ENCODE measurements at places on chromosomes 2 and 18. TPM values are rescaled to one million over a fixed set of nuclear protein-coding genes. Genes with fewer than 3 reads are reported as not detected.

The TLX2 gene
- polyA plus RNA-seq, result not detected

The COLEC11 gene
- polyA plus RNA-seq, result 4.2 TPM

The SLC19A3 gene
- polyA plus RNA-seq, result 7.6 TPM

The LGALSL gene
- 44.9 TPM for polyA plus RNA-seq

The ALKAL2 gene
- polyA plus RNA-seq, result 6.7 TPM

The UGT1A10 gene
- not detected for polyA plus RNA-seq

The HSBP1L1 gene
- 19.7 TPM for polyA plus RNA-seq

GRCh38 chr2:56590611-56591010 lies 406.8 kb downstream of the CCDC85A start:
- no peak for DNase-seq

DNA sequence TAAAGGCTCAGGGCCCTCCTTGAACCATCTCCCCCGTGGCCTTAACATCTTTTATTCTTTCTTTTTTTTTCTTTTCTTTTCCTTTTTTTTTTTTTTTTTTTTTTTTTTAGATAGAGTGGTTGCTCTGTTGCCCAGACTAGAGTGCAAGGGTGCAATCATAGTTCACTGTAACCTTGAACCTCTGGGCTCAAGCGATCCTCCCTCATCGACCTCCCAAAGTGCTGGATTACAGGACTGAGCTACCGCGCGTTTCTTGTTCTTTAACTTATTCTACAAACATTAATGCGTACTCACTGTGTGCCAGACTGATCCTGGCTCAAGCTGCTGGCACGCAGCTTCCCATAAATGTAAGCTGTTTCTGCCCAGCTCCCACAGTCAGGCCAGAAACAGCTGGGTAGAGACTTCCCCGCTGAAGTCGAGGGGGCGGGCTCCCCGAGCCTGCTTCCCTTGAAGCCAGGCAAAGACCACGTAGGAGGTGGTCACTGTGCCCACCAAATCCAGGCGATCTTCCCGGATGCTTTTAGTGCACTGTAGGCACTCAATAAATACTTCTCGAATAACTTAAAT lies 29.2 kb upstream of the ATP6V1B1 start:
- DNase-seq, result no peak

DNA sequence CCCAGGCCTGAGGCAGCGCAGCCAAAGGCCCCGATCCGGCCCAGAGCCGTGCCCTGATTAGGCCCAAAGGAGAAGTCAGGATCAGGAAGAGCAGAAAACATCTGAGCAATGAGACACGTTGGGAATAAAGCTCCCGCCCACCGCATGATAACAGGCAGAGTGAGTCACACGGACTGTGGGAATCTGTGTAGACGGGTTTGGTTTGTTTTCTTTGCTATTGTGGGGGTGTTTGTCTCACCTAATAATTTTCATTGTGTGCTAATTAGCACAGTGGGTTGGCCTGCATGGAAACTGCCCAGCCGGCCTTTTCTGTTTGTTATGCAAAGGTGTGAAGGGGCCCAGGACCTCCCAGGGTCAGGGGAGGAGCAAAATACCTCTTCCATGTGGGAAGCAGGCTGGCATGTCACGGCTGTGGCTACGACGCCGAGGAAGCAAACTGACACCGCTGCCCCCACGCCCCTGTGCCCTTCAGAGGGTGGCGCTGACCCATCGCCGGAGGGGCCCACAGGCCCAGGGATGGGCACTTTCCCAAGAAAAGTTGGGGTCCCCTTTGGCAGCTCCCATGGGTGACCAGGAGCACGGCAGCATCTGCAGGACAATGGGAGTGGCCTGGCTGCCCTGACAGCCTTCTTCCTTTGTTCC lies 68.4 kb upstream of the CTDP1 start:
- DNase-seq, result no peak

- DNase-seq, result no peak
Observed at GRCh38 chr2:124035001-124035400, 9.9 kb downstream of the CNTNAP5 start.

GRCh38 chr2:18408638-18409037 lies 151.8 kb downstream of the RDH14 start:
- DNase-seq, result no peak

DNA sequence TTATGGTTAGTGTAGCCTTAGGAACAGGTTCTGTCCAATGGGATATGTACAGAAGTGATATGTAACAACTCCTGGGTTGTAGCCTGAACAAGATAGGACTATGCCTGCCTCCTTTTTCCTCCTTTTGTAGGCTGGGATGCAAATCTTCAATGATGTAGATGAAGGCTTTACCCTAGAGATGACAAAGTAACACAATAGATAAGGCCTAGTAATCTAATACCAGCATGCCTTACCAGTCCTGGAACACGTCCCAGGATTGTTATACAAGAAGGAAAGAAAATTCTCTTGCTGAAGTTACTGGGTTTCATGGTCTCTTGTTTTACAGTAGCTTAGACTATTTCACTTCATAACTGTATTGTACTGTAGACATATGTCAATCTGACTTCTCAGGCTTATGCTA lies 192.1 kb downstream of the OTX1 start:
- no peak for DNase-seq

DNA sequence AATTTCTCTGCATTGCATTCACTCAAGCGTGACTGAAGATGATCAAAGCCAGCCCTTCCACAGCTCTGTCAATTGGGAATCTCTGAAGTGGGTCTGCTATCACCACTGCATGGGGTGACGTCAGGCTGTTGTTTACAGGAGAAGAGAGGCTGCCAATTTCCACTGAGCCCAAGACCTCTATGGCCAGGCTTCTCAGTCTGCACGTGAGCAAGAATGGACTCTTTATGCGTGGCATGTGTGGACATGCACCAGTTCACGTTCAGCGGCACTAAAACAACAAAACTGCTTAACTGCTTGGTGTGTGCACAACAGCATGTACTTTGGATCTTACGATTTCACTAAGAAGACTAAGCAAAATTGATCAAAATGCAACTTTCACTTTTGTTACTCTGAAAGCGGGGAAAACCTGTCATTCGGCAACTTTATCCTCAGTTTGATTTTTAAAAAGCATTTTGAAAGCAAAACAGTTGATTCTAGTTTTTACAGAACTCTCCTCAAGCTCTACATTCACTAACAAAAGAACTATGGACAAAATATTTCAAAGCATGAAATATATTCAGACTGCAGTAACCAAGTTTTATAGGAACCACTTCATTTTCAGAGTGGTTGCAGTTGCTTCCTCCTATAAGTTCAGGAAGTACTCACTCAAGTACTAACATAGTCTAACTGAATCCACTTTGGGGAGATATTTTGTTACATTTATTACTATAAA lies 77.0 kb upstream of the SERTAD2 start:
- no peak for DNase-seq

- DNase-seq, result no peak
Observed at GRCh38 chr2:6887751-6888192, 10.2 kb downstream of the RSAD2 start.

GRCh38 chr2:86336675-86337243 lies 667 bp downstream of the REEP1 start:
- no peak for DNase-seq

- no peak for DNase-seq
Observed at GRCh38 chr18:46445522-46446313, 211.3 kb downstream of the LOXHD1 start.

GRCh38 chr2:144935736-144936135 lies 415.8 kb upstream of the ZEB2 start:
- DNase-seq, result no peak

GRCh38 chr2:599601-600000 lies 77.6 kb downstream of the TMEM18 start:
- DNase-seq, result no peak

DNA sequence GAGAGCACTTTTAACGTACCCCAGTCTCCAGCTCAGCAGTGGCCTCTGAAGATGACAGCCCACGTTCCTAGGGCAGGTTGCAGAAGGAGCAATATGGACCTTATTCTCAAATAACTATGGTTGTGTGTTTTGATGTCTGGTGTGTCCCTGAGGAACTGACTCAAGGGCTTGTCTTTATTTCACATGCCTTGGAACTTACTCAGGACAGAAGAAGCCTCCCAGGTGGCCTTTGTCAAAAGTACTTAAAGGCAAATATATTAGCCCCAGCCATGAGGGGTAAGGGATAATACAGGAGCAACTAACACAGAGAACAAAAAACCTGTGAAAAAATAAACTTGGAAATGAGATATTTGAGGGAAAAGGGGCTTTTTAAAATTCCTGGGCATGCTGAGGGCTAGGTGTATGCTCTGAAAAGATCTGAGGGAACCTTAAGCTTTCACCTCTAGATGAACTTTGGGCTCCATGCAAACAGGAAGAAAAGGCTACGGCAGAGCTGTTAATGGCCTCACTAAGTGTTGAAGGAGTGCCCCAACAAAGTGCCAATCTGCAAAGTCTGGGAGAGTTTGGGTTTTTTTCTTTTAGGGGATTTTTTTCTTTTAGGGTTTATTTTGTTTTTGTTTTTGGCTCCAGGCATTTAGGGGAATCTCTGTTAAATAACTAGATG lies 40.3 kb downstream of the SRBD1 start:
- no peak for DNase-seq

- DNase-seq, result no peak
Observed at GRCh38 chr2:168660870-168661862, 141.3 kb upstream of the NOSTRIN start.

- DNase-seq, result no peak
Observed at GRCh38 chr18:23115683-23116096, 19.6 kb upstream of the CABLES1 start.

DNA sequence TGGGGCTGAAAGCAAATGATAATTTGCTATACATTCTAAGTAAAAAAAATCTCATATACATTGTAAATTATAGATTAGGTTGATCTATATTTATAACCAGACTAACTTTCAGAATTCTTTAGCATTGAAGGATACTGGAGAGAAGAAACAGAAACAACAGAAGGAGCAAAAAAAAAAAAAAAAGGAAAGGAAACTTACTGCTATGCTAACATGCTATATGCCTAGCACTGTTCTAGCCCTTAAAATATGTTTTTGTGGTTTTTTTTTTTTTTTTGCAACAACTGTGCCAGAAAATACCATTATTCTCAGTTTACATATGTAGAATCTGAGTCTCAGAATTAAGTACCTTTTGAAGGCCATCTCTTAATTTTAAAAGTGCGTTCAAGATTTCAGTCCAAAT lies 204.9 kb upstream of the MC4R start:
- no peak for DNase-seq

- no peak for DNase-seq
Observed at GRCh38 chr2:156341452-156342253, 9.1 kb upstream of the NR4A2 start.

GRCh38 chr2:48268671-48269070 lies 261.3 kb upstream of the STON1 start:
- no peak for DNase-seq

DNA sequence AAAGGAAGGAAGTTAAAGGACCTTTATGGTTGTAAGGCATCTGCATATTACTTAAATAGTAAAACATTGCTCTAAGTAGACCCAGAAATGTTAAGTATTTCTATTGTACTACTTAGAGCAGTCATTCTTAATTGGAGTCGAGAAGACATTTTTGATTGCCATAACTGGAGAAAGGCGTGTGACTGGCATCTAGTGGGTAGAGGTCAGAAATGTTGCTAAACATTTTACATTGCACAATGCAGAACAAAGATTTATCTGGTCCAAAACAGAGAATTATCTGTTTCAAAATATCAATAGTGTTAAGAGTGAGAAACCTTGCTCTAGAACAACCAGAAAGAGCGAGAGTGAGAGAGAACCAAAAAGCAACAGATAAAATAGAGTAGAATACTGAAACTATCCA lies 23.3 kb upstream of the ROCK1 start:
- DNase-seq, result no peak

DNA sequence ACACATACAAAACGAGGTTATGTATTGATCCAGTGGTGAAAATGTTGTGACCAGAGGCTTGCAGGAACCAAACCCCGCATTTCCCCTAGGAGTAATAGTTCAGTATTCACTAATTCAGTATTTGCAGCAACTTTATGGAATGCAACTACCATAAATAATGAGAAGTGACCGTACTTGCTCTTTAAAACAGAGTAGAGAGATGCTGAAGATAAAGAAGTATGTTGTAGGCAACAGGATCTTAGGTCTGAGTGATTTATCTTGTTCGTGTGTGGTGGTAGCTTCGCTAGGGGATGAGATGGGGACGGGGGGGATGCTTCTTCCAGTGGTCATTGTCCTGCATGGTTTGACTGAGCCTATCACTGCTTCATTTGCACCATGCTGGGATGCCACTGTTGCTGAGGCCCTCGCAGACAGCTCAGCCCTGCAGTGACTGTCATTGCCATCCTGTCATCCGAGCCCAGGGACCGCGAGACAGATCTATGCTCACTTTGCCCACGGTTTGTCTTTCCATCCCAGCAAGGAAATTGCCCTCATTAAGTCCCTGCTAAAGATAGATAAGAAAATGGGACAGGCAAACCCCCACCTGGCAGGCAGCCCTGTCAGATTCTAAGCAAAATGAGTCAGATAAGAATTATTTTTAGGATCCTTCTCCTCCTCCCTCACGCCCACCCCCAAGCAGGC lies 181.3 kb downstream of the CTIF start:
- no peak for DNase-seq

GRCh38 chr18:13540477-13541182 lies 185.7 kb downstream of the FAM210A start:
- DNase-seq, result no peak

DNA sequence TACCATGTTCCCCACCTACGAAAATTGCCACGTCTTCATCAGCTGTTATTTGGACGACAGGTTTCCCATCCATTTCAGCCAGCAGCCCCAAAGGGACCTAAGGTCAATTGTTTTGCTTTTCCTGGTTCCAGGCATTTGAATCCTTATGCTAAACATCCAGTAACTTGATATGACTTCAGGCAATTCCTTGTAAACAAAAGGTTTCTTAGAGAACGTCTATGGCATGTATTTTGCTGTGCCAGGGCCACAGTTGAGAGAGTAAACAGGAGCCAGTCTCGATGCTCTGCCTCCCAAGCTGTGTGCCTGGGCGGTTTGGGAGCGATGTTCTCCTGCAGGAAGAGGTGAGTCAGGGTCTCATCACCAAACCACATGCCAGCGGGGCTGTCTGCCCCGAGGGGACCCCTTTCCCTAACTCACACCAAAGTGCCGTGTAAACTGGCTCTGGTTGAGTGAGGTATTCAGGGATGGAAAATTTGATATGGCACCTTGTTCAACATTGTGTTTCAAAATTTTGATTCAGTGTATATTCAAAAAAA lies 12.9 kb upstream of the MC5R start:
- DNase-seq, result no peak

DNA sequence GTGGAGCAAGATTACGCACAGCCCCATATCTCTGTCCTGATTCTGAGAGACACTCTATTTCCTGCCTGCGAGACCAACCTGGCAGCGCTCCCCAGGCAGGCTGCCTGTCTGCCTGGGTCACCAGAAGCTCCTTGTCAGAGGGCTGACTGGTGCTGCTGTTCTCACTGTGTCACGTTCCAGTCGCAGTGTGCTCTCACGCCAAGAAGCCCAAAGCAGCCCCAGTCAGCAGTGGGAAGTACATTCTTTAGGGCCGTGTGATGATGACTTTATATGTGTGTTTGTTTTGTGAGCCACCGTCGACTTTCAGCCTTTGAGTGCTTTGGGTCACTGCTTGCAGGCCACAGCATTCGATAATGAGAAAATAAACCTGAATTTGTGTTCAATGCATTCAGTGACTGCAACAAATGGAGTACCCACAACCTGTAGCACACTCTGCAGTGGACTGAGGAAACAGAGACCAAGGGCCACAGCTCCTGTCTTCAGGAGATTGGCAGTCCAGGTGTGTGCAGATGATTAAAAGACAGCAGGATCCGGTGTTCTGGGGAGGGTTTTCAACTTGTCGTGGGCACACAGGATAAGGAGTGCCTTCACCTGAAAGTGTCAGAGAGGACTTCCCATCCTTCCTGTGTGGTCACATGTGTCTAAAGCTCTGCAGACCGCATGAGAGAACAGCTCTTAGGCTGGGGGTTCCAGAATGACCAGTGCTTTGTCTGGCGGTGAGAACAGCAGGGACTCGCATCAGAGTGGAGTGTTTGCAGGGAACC lies 4.8 kb downstream of the TNFRSF11A start:
- DNase-seq, result no peak

GRCh38 chr2:234514873-234515638 lies 18.2 kb upstream of the ARL4C start:
- no peak for DNase-seq

All from right renal pelvis (tissue), 4 donors.